ENCODE measurements at places on chromosomes 6 and 20.
A peak's percentile ranks its signal among the peaks of the same experiment; 100 is the strongest.

DNA sequence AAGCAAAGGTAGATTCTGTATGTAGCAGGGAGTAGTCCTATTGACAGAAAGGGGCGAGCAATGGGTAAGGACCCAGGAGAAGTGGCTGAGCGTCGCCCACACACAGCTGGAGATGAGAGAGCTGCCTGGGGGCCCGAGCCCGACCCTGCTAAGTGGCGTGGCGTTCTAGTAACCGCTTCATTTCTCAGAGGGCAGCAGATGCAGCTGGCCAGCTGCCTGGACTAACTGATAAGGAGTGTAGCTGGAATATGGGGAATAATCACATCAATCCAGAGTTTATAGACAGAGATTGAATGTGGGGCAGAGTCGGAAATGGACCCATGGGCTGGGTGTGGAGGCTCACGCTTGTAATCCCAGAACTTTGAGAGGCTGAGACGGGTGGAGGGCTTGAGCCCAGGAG lies 64.4 kb downstream of the EZR start:
- DNase-seq, result no peak

DNA sequence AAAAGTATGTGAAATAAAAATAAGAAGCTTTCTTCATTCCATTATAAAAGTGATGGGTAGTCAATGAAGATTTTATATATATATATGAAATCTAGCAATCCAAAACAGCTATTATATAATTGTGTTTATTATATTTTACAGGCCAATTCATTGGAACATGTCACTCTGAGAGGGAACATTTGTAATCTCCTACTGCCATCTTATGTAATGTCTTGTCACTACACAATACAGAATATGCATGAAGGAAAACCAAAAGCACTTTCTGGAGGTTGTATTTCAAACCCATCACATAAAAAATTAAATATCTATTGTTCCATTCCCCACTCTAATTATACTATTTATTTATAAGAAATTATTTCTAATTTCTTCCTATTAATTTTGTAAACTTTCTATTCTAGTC lies 31.5 kb upstream of the IRAK1BP1 start:
- DNase-seq, result peak; percentile 8

DNA sequence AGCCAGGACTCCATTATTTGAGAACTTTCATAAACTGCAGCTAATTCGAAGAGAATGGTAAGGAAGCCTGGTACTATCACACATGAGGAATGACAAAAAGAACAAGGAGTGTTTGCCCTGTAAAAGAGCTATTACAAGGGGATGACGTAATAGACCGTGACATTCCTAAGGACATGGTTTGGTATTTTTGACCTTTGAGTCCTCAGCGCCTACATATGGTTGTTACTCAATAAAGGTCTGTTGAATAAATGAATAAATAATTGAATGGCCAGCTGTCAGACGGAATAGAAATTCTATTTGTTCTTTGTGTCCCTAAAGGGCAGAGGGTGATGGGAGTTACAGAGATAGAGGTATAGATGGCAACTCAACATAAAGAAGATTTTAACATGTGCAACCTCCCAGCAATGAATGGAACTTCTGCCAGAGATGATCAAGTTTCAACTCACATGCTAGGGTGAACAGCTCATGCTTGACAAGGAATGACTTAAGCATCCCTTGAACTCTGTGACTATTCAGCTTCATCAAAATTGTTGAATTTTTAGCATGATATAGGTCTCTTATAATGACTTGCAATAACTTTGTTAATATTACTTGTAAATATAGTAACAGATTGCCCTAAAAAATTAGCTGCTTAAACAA lies 115.4 kb downstream of the TENT5A start:
- DNase-seq, result no peak

DNA sequence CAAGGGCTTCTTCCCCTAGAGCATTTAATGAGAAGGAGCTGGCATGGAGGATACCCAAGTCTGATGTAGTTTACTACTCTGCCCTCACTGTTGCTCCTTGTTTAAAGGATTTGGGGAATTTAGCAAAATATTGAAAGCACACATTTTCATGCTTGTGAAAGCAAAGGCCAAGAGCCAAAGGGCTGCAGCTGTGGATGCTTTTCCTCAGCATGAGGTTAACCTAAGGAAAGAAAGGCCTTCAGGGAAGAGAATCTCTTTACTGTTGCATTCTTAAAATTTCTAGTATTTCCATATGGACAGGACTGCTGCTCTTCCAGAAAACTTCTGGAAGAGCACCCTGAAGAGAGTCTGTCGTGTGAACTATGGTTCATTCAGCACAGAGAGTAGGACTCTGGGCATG lies 45.9 kb upstream of the SASH1 start:
- no peak for DNase-seq

- DNase-seq, result no peak
Measured at GRCh38 chr20:31687777-31688176, 34.9 kb downstream of the BCL2L1 start.

- DNase-seq, result no peak
Measured at GRCh38 chr20:15923030-15923776, 650.0 kb downstream of the KIF16B start.

- DNase-seq, result no peak
Measured at GRCh38 chr6:4102687-4103244, 23.8 kb upstream of the FAM217A start.

DNA sequence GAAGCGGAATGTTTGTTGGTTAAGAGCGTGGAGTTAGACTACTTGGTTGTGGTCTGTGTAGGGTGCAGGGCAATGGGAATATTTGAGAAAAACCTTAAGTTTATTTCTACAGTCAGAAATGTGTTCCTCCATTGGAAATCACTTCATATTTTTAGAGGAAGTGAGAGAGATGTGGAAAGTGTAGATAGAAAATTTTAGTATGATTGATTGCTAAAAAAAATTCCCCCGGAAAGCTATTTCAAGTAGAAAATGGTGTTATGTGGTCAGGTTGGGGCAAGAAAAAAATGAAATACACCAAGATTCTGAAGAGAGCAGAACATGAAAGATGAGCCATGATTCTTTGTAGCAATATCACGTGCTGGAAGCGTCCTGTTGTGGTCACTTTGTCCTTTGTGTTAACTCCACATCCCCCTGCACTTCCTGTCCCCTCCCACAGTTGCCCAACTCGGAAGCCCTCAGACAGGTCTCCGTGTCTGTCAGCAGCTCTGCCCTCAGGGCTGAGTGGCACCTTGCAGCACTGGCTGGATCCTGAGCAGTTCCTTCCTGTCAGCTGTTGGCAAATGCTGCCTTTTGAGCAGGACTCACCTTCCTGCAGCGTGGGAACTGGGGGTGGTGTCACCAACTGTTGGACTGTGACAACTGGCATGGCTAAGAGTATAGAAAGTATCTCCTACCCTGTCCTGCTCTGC lies 137.5 kb upstream of the SLC24A3 start:
- no peak for DNase-seq

DNA sequence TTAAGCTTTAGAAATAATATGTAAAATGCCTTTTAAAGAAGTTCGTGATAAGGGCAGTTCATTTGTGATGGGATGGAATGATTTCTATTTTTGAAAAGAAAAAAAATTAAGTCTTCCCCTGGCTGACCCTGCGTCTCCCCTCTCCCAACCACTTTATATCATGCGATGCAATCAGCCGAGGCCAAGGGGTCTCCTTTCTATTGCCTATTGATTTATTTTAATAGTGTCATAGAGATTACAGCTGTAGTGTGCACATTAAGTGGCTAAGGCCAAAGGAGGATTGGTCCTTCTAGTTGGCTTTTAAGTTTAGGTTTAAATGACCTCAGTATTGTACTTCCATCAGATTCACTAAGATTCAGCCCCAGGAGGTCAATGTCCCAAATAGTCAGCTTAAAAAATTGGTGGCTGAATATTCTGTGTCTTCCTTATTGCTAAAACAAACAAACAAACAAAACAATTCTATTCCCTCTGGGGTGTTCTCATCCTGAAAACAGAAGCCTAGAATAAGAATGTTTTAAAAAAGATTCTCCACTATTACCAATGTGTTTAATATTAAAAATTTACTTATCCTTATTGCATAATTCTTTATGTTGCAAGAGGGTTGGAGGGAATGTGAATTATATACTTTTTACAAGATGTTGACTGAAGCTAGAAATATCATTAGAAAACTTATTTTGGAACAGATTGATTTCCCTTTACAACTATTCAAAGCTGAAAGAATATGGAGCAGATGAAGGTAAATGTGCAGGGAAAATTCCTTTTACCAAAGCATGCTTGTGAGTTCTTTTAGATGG lies 359.1 kb downstream of the SAMD5 start:
- DNase-seq, result no peak

DNA sequence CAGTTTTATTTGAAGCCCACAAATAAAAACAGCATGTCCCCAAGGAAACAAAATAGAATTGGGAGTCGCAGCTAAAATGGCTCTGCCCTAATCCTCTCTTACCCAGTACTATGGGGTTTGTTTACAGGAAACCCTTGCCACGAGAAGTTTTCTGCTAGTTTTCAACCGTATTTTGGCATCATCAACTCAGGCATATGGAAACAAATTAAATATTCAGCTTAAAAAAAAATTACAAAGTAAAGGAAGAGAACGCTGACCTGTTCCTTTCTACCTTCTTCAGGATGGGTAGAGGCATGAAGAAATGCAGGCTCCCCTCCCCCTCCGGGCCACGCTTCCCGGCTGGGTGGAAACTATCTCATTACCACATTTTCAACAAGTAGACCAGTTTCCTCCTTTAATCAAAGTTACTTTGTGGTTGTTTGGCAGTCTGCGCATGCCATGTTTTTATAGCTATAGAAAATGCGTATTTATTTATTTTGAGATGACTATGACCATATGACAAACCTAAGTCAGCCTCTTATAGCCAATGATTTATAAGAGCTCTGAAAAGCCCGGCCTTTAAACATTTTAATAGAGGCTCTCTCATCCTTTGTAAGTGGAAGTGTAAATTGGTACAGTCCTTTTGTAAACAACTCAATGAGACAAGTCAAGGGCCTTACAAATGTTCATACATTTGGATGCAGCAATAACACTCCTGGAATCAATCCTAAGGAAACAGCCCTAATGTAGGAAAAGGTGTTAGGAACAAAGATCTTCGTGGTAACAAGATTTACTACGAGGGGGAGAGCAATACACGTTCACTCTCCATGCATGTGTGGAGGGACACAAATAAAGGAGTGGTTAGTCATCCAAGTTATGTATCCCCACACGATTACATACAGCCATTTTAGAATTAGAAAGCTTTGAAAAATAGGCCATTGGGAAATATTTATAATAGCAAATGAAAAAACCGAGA lies 16.1 kb upstream of the ZNF217 start:
- DNase-seq, result no peak

GRCh38 chr6:167819576-167819975 lies 7.1 kb upstream of the AFDN start:
- no peak for DNase-seq
